ENCODE measurements at places on chromosomes 7 and 10. TPM values are rescaled to one million over a fixed set of nuclear protein-coding genes. Genes with fewer than 3 reads are reported as not detected.

DNA sequence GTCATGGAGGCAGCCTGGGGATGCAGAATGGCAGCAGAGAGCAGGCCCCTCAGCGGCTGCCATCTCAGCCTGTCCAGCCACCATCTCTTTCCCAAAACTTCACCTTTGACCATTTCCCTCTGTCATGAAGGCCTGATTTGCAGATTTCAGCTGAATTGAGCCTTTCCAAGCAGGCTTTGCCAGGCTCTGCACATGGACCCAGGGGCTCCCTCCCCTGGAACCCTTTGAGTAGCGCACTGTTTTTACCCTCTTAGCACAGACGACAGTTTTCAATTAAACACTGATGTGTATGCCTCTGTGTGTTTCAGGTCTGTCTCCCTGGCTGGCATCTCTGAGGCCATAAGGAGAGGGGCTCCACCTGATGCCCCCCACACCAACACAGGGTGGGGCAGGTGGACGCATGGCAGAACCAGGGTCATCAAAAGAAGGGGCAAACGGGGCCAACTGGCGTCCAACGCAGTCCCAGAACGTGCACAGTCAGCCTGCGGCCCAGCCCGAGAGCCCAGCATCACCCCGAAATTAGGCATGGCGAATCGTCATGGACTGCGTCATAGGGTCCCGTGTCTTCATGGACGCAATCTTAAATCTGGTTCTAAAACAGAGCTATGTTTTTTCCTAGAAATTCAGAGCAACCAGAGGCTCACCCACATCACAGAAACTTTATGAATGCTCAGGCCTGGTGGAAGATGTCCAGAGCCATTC, 185.0 kb upstream of the TCERG1L start:
- DNase-seq: no peak

DNA sequence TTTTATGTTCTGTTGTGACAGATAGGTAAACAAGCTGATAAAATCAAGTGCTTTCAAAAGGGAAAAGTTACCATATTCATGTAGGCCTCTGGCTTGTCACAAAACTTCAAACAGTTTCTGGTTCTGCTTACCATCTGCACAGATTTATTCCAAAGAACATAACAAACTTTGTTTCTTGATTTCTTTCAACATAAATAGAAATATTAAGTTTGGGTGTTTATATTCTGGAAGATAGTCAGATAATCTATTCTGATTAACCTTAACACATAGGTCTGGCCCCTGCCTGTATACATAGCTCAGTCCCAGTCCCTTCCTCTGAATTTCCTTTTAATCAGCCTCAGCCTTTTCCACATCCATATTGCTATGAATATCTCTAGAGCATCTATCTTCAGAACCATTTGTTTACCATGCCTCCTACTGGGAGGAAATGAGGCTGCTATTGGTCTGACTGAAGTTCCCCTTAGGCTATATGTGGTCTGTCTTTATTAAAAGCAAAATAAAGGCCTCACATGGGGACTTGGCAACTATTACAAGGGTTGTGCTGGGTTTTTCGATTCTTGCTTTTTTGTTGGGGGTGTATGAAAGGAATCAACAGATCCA, 319.0 kb downstream of the HPSE2 start:
- no peak for DNase-seq

DNA sequence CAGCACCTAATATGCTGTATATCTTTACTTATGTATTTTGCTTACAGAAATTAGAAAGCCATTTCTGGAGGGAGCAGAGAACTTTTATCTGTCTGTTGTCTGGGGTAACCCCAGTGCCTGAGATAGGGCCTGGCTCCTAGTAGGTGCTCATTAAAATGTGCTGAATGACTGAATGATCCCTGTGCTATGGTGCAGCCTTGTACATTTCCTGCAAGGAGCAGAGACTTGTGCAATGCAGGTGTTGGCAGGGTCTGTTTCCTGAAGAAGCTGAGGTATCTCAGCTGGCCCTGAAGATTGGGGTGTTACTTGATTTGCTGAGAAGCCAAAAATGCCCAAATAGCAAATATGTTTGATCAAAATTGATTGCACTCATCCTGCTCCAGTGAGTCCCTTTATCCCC, 65.5 kb downstream of the RAMP3 start:
- DNase-seq: no peak

GRCh38 chr7:24721481-24722001, 35.7 kb downstream of the GSDME start:
- DNase-seq: no peak

- DNase-seq: no peak
Measured at GRCh38 chr7:93044147-93044810, 73.5 kb downstream of the SAMD9 start.

DNA sequence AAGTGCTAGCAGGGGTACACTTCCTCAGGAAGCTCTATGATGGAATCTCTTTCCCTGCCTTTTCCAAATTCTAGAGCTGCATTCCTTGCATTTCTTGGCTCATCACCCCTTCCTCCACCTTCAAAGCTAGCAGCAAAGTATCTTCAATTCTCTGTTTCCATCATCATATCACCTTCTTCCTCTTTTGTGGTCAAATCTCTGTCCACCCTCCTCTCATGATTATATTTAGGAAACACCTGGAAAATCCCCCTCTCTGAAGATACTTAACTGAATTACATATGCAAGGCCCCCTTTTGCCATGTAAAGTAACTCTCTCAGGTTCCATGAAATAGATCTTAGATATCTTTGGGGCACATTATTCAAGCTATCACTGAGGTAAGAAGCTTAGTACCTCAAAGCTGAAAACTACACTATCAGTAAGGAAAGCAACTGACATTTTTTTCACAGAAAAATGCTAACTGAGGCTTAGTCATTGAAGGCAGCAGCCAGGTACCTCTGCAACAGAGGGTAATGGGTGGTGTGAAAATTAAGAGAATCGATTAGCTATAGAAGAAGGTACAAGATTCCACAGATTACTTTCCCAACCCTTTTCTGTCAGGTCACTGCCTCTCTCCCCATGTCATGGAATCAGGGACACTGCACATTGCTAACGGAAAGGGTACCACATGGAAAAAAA, 197.3 kb downstream of the MACC1 start:
- no peak for DNase-seq

DNA sequence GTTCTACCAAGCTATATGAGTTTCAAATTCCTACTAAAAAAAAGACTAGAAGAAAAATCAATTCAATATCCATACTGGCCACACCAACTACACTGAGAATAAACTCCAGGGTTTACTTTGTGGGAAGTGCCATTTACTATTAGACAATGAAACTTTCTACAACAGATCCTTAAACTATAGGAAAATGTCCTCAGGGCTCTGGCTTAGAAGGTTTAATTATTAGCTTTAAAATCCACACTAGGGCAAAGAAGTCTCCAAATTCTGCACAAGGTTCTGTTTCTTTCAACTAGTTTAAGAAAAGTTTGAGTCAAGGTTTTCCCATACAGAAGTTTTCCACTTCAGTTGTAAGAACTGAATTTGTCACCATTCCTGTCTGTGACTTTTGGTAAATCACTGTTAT, 231.7 kb upstream of the CCDC6 start:
- no peak for DNase-seq

DPCD gene
- 54.0 TPM for total RNA-seq
